ENCODE measurements at places on chromosomes 16 and 17.

DNA sequence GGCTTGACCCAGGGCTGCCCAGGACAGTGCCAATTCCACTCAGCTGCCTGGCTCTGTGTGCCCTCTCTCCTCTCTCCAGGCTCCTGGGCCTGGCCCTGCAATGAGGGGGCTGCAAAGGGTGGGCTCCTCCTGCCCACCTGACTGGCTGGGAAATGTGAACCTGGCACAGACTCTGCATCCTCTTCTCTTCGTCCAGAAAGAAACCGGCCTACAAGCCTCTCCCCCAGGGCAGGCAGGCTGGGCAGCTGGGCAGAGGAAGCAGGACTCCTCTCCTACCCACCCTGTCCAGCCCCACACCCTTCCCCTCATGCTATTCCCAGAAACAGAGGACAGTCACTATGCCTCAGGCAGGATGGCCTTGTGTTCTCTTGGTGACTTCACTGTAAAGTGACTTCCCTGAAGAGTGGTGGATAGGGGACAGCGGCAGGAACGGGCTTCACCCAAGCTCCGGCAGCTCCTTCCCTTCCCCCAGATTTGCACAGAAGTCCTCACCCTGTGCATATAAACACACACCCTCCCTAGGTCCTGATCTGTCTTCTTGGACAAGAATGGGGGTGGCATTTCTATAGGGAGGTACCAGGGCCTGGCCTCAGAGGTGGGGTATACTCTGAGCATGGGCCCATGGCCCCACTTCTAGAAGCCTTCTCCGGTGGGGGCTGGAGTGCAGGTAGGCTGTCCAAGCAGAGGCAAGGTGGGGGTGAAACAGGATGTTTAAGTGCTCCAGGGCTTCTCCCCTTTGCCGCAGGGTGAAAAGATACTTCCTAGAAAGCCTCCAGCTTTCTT lies 4.9 kb upstream of the STAT5A start:
- no peak for DNase-seq

DNA sequence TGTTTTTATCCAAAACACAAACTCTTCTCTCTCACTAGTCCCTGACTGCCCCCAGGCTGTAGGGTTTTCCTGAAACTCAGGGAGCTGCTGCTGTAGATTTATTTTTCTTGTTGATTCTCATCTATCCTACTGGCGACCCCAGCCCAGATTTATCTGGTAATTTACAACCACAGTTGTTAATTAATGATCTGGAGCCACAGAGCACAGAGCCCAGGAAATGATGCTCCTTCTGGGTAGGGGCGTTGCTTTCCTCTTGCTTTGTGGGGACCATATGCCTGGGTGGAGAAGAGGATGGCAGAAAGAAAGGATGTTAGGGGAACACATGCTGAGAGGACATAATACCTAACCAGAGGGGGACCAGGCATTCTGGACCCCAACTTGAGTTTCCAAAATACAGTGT lies 7.4 kb upstream of the ETV4 start:
- DNase-seq = no peak

DNA sequence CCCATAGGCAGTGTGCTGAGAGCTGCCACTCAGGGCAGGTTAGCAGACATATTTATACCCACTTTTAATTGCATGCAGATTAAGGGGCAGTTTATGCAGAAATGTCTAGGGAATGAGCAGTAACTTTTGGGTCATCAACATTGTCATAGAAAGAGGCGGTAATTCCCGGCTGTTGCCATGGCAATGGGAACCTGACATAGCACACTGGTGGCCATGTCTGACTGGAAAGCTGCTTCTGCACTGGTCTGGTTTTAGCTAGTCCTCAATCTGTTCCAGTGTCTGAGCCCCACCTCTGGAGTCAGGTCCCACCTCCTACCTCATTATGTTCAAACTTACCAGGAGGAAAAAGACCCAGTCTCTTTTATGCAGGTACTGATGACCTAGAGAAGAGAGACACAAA lies 31.5 kb upstream of the TNRC6C start:
- DNase-seq = no peak

DNA sequence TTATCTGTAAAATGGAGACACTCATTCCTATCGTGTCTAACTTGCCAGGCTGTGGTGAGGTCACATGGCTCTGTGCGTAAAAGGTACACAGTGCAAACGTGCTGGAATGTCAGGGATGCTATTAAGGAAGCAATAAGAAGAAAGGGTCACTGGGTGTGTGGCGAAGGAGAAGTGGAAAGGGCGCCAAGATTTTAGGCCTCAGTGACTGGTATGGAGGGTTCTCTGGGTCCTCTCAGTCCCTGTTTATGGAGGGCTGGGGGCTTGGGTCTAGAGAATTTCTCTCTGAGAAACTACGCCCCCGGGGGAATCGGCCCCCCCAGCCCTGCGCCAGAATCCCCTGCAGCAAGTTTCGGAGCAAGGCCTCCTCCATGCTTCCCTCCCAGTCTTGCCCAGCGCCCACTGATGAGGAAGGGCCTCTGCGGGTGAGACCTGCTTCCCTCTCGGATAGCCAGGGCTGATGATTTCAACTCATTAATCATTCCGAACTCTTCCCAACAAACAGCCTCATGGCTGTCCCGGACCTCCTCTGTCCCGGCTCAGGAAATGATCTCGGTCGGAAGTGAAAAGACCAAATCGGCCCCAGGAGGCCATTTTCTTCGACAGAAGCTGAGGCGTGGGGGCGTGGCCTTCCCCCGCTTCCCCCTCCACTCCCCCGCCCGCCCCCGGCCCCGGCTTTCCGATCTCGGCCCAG lies 1.2 kb upstream of the HEXIM1 start:
- peak; percentile 71 for DNase-seq

GRCh38 chr17:33294994-33295393 lies 1.9 kb upstream of the ASIC2 start:
- no peak for DNase-seq

- DNase-seq = no peak
Measured at GRCh38 chr17:63558441-63558840, 8.2 kb downstream of the DCAF7 start.

DNA sequence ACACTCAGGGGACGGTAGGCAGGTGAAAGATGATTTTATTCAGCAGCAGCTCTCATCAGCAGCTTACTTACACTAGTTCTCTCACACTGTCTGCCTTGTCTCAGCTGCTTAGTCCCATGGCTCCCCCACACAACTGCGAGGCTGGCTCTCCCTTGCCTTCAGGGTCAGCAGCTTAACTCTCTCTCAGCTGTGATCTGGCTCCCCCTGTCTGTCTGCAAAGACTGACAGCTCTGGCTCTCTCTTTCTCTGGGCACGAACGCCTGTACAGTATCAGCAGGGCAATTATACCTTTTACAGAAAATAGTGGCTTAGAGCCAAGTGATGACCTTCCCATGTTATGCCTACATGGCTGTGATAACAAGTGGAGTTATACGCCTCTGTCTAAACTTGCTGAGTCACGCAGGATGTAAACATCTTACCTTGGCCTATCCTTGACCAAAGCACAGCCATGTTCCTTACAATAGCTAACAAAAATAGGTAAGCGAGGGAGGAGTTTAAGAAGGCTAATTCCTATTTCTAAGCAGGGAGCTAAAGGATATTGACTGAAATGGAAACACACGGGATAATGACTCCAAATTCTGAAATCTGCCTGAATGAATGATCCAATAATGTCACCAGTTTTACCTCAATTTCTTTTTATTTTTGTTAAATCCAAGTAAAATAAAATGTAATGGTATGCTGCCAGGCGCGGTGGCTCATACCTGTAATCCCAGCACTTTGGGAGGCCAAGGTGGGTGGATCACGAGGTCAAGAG lies 1.1 kb upstream of the NDUFAB1 start:
- DNase-seq = no peak

DNA sequence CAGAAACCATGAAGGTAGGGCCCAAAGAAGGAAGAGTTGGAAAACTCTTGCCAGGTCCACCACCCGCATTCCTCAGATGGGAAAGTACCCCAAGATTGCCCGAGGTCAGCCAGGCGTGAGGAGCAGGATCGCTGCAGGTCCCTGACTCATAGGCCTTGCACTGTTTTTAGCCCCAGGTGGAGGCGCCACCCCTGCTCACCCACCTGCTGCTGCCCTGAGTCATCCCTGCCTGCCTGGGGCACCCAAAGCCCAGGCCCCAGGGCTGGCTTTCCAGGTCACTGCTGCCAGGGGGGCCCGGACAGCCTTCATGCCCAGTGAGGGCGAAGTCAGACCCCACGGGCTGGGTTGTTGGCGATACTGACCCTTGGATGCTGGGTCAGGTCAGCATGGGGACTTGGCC lies 100.9 kb downstream of the AMFR start:
- DNase-seq = no peak

GRCh38 chr17:76784926-76785325 lies 47.0 kb downstream of the MFSD11 start:
- DNase-seq = no peak

GRCh38 chr16:12250578-12250977 lies 274.0 kb downstream of the SNX29 start:
- no peak for DNase-seq

DNA sequence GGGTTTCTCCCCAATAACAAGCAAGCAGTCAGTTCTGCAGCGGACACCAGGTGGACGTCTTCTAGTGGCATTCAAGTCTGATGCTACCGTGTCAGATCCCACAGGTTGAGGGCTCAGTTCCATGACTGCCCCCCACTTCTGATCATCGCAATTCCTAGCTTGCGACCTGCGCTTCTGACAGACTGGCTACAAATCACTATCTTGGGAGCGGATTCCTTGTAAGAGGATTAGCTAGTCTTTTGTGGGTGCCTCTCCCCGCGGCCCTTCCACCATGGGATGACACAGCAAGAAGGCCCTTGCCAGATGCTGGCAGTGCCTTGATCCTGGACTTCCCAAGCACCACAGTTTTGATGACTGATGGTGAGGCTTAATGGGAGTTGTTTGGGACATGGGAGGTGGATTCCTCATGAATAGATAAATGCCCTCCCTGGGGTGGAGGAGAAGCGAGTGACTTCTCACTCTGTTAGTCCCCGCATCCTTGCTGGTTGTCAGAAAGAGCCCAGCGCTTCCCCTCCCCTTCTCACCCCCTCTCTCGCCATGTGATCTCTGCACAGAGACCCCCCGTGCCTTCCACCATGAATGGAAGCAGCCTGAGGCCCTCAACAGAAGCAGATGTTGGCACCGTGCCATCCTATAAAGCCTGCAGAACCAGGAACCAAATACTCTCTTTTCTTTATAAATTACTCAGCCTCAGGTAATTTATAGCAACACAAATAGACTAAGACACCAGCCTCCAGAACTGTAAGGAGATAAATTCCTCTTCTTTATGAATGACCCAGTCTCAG lies 19.1 kb downstream of the CDIP1 start:
- DNase-seq = no peak

- no peak for DNase-seq
Measured at GRCh38 chr17:57694051-57694450, 51.0 kb downstream of the CCDC182 start.

- no peak for DNase-seq
Measured at GRCh38 chr17:66483906-66484305, 181.5 kb downstream of the PRKCA start.

- DNase-seq = no peak
Measured at GRCh38 chr17:76517638-76518038, 16.4 kb upstream of the RHBDF2 start.

DNA sequence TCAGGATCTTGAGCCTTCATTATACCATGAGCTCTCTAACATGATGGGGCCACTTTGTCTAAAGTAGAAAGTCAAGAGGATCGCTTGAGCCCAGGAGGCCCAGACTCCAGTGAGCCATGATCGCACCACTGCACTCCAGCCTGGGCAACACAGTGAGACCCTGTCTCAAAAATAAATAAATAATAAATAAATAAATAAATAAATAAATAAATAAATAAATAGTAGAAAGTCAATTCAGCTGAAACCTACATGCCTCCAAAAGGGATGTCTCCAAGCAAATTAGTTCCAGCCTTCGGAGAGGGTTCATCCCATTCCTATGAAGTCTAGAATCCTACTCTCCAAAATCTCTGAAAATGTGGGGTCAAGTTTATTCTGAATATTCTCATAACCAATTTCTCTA lies 26.0 kb downstream of the C17orf67 start:
- DNase-seq = no peak
